Hippocampal formation (tissue), 2 donors: ENCODE measurements at places on chromosomes 5 and 9.

GRCh38 chr5:29263915-29264351 lies 1929.6 kb upstream of the CDH6 start:
- DNase-seq = no peak

DNA sequence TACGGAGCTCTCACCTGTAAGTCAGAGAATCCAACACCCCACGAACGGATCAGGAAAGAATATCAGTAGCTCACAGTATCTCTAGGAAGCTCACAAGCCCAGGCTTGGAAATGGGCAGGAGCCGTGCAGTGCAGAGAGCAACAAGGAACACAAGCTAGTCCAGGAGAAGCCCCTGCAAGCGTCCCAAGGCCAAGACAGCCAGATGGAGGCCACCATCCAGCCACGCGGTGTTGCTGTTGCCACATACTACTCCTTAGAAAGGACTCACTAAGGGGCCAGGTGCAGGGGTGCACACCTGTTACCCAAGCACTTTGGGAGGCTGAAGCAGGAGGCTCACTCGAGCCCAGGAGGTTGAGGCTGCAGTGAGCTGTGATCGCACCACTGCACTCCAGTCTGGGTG lies 15.4 kb upstream of the VAV2 start:
- DNase-seq = no peak

DNA sequence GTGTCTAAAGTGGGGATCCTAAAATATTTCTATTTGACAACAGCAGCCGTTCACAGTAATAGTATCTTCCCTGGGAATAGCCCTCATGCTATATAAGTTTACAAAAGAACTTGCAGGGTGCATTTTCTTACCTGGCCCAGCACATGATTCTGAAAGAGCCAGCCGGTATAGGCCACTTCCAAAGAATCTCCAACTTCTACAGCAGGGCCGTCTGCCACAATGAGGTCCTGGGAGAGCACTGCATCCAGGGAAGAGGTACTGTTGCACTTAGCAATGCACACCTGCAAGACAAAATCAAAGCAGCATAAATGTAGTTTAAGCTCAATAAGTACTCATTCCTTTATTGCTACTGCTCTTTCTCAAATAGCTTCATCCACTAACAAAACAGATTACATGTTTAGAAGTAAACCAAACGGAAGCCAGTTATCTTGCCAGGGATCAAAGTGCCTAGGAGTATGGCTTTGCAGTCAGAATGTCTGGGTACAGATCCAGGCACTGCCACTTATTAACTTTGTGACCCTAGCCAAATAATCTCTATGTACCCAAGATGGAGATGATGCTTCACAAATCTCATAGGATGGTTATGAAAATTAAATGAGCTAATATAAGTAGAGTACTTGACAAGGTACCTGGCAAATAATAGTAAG lies 21.3 kb downstream of the FKBP15 start:
- no peak for DNase-seq

DNA sequence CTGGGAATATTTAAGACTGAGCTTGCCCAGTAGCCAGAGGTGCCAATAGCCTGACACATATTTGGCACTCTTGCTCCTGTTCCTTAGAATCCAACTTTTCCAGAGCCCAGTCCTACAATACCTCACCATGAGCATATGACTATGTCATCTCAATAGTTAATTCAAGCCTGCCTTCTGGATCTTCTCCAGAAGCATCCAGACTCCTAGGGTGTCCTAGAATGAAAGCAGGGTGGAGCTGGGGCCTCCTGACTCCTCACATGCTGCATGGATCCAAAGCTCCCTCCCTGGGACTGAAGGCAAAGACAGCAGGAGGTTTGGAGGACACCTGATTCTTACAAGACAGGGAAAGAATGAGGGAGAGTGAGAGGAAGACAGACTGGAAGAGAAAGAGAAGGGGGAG lies 37.9 kb downstream of the SH3TC2 start:
- DNase-seq = no peak

- DNase-seq = no peak
Measured at GRCh38 chr5:42718591-42718990, 38.0 kb upstream of the CCDC152 start.

- no peak for DNase-seq
Measured at GRCh38 chr5:42614509-42614908, 142.1 kb upstream of the CCDC152 start.

GRCh38 chr5:83709973-83710372 lies 10.7 kb downstream of the HAPLN1 start:
- DNase-seq = no peak

DNA sequence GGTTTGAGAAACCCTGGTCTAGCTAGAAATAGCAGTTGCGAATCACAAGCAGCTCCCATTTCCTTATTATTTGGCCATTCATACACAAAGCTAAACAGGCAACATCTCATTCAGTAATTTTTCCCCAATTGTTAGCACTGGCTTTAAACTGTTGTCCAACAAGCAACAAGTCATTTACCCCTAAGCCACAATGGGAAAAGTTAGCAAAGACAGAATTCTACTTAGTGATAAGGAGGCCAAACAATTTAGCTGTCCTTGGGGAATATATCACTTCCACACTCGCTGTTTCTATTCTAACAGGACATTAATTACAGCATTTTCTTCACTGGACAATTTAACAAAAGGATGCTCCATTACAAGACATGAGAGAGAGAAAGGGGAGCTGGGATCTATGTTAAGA lies 2.8 kb downstream of the MYO10 start:
- no peak for DNase-seq

GRCh38 chr9:135508211-135508820 lies 7.8 kb downstream of the MRPS2 start:
- DNase-seq = no peak

DNA sequence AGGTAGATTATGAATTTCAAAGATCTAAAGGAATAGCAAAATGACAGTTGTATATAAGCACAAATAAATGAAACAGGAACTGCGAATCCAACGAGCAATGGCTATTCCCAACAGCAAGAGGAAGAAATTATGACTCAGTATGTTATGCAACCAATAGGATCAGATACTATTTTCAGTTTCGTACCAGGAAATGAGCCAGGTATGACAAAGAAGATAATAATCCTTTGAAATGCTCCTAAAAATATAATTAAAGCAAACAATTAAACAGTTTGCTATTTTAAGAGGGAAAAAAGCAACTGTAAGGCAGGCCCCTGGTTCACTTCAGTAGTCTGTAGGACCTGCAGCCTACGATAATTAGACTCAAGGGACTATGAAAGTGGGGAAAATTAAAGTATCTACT lies 58.9 kb downstream of the AUH start:
- no peak for DNase-seq

DNA sequence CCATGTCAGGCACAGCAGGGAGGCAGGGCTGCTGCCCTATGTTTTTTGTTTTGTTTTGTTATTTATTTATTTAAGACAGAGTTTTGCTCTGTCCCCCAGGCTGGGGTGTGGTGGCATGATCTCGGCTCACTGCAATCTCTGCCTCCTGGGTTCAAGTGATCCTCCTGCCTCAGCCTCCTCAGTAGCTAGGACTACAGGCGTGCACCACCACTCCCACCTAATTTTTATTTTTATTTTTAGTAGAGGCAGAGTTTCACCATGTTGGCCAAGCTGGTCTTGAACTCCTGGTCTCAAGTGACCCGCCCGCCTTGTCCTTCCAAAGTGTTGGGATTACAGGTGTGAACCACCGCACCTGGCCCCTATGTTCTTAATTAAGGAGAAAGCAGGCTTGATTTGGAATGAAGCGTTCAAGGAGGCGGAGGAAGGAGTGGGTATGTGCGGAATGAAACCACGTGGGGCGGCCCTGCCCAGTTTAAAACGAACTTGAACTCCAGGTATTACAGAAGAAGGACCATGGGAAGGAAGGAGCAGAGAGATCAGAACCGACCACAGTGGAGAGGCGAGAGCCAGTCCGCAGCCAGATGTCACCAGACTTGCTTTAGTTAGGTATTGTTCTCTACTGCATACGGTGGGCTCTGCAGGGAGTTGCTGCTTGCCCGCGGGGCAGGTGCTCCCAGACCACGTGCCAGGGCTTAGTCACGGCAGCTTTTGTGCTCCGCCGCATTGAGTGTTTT lies 34.9 kb upstream of the EPB41L4B start:
- no peak for DNase-seq

- DNase-seq = no peak
Measured at GRCh38 chr5:77920359-77921058, 144.4 kb upstream of the TBCA start.

- no peak for DNase-seq
Measured at GRCh38 chr5:43712081-43712480, 109.1 kb downstream of the NNT start.

- DNase-seq = no peak
Measured at GRCh38 chr5:26227245-26227644, 811.1 kb downstream of the CDH9 start.

DNA sequence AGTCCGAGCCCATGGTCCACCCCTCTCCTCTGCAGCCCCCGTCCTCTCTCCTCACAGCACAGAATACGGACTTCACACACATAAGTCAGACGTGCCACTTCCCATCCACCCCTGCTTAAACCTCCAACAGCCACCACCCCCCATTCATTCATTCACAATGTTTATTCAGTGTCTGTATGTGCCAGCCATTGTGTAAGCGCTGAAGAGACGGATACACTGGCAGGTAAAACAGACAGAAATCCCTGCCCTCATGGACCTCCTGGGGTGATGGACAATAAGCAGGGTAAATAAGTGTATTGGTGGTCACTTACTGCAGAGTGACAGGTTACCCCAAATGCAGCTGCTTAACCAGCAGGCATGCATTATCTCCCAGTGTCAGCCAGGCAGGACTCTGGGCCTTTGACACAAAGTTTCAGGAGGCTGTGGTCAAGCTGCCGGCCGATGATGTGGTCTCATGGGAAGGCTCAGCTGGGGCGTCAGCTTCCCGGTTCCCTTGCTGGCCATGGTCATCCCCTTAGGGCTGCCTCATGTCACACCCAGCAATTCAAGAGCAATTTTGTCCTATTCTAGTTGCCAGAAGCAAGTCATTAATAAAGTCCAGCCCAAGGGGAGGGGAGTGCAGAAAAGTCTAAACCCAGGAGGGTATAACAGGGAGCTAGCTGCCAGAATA lies 1.8 kb upstream of the PAXX start:
- no peak for DNase-seq

GRCh38 chr9:134642385-134643181 lies 980 bp downstream of the COL5A1 start:
- no peak for DNase-seq

DNA sequence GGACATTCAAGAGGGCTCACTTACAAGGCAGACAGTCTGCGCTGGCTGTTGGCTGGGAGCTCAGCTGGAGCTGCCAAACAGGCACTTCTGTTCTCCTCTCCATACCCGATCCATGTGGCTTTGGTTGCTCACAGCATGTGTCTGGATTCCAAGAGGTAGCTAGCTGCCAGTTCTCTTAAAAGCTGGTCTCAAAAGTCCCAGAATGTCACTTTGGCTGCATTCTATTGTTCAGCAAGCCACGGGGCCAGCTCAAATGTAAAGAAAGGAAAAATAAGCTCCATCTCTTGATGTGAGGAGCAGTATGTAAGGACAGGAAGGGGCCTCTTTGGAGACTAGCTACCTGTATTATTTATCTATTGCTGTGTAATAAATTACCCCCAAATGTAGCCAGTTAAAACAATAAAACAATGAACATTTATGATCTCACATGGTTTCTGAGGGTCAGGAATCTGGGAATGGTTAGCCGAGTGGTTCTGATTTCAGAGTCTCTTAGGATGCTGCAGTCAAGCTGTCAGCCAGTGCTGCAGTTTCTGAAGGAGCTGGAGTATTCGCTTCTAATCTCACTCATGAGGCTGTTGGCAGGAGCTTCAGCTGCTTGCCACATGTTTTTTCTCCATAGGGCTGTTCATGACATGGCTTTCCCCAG lies 112.7 kb upstream of the CLINT1 start:
- DNase-seq = peak; percentile 8

GRCh38 chr5:42302186-42302585 lies 121.1 kb upstream of the GHR start:
- DNase-seq = no peak

GRCh38 chr5:40276426-40277102 lies 403.2 kb upstream of the PTGER4 start:
- DNase-seq = no peak

- no peak for DNase-seq
Measured at GRCh38 chr5:87099291-87099839, 168.3 kb upstream of the RASA1 start.

- DNase-seq = no peak
Measured at GRCh38 chr9:137286975-137287383, 9.5 kb downstream of the TOR4A start.

GRCh38 chr5:172407241-172407691 lies 47.1 kb downstream of the SH3PXD2B start:
- no peak for DNase-seq

GRCh38 chr5:142797420-142797819 lies 27.2 kb downstream of the ARHGAP26 start:
- no peak for DNase-seq

GRCh38 chr9:126558051-126558665 lies 55.6 kb upstream of the LMX1B start:
- peak; percentile 5 for DNase-seq

GRCh38 chr9:79120941-79121340 lies 450.8 kb upstream of the TLE4 start:
- no peak for DNase-seq

- DNase-seq = no peak
Measured at GRCh38 chr5:127916885-127917573, 166.5 kb upstream of the SLC12A2 start.

DNA sequence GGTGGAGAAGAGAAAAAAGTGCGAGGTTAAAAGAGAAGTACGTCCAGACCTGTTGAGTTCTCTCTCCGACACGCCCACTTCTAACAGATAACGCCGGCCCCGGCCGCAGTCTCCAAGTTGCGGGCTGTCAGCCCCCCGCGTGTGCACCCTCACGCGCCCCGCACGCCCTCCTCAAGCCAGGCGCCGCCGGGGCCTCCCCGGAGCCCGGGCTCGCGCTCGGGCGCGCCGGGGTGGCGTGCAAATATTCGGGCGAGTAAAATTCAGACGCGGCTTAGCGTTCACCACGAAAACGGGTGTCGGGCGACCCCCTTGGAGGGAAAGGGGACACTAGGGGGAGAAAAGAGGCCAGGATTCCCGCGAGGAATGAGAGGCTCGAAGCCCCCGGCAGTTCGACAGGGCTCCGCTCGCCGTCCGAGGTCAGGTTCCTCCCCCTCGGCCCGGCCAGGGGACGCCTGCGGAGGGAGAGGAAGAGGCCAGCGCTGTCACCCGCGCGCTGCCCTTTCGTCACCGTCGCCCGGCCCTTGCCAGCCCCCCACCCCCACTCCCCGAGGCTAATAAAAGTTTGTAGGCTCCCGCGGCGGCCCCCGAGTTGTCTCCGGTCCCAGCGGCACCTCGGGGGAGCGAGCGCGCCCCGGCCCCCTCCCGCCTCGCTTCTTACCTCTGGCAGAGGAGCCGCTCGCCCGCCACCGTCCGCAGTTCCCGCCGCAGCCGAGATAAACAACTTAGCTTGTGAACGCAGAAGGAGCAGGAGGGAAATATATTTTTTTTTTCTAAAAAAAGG lies 743 bp downstream of the NR3C1 start:
- DNase-seq = peak; percentile 71

- no peak for DNase-seq
Measured at GRCh38 chr5:10896016-10896415, 135.0 kb upstream of the DAP start.

GRCh38 chr5:76714751-76715485 lies 1.0 kb upstream of the F2R start:
- DNase-seq = no peak
